Fibroblast of the aortic adventitia (primary cell): ENCODE measurements at places on chromosomes 6 and 20.

GRCh38 chr20:22679197-22679596, 94.8 kb upstream of the FOXA2 start:
- no peak for DNase-seq

DNA sequence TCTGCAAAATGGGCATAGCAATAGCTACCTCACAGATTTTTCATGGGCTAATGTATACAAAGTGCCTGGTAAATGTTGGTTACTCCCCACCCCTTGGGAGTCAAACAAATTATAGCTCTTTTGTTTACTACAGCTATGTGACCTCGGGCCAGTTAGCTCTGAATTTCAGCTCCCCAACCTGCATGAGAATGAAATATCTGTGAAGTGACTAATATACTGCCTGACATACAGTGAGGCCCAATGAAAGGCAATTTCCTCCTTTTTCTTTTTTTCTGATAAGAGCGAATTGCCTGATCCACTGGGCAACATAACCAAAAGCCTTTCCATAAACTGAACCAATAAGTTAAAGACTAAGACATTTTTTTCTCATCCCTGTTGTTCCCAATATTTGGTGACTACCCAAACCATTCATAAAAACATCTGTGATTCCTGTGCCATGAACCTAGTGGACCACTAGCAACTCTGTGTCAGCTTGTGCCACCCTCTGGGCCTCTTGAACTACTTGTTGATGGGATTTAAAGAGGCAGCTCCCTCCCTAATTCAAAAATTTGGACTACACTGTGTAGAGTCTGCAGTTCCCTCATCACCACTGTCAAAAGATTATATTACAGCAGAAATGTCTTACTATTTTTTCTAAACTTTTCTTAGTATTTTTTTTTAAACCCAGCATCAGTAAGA, 91.9 kb upstream of the TMEM30A start:
- peak; percentile 40 for DNase-seq

DNA sequence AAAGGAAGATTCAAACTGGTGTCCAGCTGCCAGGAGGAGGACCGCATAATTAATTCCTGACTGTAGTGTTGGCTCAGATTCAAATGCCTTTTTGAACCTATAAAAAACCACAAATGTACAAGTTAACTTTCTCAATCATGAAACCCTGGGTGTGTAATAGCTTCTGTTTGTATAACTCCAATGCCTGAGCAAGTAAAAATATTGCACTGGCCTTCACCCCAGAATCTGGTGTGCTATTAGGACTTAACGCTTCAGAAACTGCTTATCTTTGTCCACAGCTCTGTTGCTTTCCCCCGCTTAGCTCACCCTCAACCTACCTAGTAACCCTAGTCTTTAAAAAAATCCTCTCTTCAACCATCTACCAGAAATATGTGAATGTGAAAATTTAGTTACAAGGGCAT, 119.1 kb upstream of the MAP7 start:
- DNase-seq: peak; percentile 74

- no peak for DNase-seq
These were observed 50.7 kb upstream of the PLEKHG1 start for GRCh38 chr6:150549007-150549406.

DNA sequence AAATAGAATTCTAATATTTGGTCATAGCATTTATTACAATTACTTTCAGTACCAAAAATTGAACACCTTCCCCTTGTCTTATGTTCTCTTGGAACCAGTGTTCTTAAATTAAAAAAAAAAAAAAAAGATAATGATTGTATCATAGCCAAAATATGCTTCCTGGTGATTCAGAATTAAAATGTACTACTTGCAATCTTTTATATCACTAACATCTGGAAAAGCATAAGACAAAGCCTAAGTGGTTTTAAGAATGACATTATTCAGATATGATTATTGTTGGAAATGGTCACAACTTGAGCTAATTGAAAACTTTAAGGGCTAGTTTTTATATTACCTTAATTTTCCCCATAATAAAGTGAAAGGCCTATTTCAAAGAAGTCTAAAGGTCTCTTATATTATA, 493.3 kb upstream of the MARCKS start:
- DNase-seq: peak; percentile 53

GRCh38 chr6:14974792-14975470, 270.9 kb upstream of the JARID2 start:
- DNase-seq: no peak

GRCh38 chr6:5234874-5235273, 25.9 kb downstream of the LYRM4 start:
- no peak for DNase-seq

DNA sequence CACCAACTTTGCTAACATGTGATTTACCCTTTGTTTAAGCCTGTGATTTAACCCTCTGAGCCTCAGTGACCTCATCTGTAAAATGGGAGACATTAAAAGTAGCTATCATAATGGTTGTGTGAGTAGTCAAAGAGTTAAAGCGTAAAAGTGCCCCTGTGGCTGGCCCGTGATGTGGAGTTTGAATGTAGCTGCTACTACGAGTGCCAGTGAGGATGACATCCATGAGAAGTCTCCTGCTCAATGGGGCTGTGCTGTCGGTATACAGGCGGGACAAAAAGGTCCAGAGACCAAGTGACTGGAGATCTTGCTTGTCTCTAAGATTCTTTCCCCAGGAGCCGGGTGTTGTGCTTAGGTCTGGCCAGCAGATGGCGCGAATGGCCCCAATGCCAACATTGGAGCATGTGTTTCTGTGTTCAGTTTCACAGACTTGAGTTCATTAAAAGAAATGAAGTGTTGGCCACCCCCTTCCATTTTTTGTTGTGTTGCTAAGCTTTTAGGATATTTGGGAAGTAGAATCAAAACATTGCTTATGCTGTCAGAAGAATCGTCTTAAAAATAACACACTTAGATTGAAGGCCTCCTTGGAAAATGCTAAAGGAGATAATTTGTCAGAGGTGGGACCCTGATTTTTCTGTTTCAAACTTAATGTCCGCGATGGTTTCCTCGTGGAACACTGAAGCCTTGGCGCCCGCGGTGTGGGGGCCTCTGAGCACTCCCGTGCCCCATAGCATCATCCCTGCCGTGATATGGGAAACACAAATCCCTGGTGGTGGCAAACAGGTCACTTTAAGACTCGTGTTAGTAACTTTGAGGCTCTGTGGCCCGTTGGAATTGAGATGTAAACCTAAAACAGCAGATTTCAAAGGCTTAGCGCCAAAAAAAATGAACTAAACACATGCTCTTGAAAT, 9.3 kb upstream of the RBM38 start:
- peak; percentile 79 for DNase-seq

- DNase-seq: no peak
These were observed at the start of gene GMEB2 for GRCh38 chr20:63626424-63627128. TSS of gene GMEB2 (minus strand) at chr20:63627101. CDS start at chr20:63619397, 7,704 bp downstream.

- DNase-seq: no peak
These were observed 77.5 kb upstream of the GJE1 start for GRCh38 chr6:142055219-142055618.

GRCh38 chr6:159464816-159465215, 228.2 kb downstream of the SOD2 start:
- peak; percentile 6 for DNase-seq

DNA sequence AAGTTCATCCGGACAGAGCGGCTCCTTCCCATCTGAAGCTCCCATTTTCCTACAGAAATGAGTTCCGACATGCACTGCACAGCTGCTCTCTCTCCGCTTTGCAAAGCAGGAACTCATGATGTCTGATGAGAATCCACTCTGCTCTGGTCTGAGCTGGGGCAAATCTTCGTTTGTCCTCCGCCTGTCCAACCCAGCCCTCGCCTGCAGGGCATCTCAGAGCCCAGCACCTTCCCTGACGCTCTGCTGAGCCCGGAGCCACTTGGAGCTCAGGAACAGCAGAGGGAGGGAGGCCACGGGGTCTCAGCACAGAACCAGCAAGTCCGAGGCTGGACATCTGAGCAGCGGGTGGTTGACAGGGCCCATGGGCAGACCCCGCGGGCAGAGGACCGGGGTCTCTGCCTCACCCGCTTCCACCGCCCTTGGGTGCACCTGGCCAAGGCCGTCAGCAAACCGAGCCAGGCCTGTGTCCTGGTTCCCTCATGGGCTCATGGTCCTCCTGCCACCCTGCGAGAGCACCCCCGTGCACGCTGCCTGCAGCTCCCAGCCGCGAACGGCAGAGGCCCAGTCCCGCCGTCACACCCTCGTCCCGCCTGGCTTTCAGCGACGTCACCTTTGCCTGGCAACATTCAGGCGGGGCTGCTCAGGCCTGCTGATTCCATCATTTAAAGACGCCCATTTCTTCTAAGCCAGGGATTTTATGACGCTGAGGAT, 78.5 kb upstream of the BHLHE23 start:
- no peak for DNase-seq

GRCh38 chr6:160278311-160278710, 19.7 kb upstream of the SLC22A2 start:
- no peak for DNase-seq

DNA sequence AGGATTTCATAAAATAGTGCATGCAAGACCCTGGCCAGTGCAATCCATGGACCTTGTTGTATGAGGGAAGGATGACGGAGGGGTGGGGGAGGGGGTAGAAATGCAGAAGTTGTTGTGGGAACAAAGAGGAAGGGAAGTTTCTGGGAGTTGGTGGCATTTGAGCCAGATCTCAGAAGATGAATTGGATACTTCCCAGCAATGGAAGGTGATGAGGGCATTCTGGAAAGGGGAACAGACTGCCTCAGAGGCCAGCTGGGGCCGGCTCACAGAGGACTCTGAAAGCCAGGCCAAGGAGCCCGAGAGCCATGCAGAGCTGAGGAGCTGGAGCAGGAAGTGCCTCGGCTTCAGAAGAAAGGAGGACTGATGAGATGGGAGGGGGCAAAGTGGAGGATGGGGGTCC, 2.7 kb downstream of the TMEM74B start:
- no peak for DNase-seq

- DNase-seq: no peak
These were observed 1956.6 kb upstream of the DEFB115 start for GRCh38 chr20:29300579-29301551.

DNA sequence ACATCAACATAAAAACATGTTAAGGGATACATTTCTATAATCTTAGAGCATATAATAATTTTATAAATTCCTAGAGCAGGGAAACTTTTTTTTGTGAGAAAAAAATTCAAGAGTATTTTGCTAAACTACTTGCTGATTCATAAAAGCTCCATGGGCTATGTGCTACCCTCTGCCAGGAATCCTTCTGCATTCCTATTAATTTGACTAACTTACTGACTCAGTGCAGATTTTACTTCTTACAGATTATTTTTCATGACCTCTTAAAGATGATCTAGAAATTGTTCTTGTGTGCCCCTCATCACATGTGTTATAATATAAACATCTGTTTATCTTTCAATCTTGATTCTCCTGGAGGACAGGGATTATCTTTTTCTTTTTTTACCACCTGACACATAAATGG, 5.7 kb downstream of the VTA1 start:
- peak; percentile 73 for DNase-seq

GRCh38 chr6:8750627-8751026, 315.3 kb upstream of the SLC35B3 start:
- no peak for DNase-seq

- no peak for DNase-seq
These were observed 41.1 kb downstream of the EZR start for GRCh38 chr6:158778005-158778527.

DNA sequence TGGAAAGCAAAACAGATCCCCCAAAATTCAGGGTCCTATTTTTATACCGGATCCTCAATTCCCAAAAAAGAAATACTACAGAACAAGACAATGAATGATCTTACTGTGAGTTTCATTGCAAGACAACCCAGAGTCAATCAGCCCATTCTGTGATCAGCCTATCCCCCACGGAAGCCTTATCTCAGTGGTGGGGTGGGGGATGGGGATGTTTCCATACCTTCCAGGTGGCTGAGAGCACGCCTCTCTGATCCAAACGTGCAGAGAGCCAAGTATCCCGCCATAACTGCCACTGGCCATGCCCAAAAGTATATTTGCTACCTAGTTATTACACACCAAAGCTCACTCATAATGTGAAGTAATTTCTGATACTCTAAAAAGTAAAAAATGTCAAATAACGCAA, 15.1 kb downstream of the WFDC2 start:
- no peak for DNase-seq

DNA sequence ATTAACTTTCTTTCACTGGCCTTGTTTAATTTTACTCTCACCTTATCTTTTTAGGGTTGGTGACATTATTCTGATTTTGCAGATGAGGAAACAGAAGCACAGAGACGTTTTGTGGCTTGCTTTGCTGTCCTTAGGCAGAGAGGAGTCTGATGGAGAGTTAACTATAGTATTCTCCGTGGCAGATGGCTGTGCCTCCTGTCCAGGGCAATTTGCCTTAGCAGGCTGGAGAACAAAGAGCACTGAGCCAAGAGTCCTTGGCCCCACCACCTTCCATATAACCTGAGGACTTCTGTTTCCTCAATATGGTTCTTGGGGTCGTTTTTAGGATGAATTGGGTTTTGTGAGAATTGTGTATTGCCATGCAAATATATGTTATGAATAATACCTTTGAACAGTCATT, 71.4 kb upstream of the BACH2 start:
- no peak for DNase-seq

GRCh38 chr6:32046450-32047083, 8.4 kb downstream of the CYP21A2 start:
- peak; percentile 22 for DNase-seq

- no peak for DNase-seq
These were observed 16.6 kb downstream of the HRH3 start for GRCh38 chr20:62203378-62204030.

- DNase-seq: no peak
These were observed 582.1 kb upstream of the JAG1 start for GRCh38 chr20:11255860-11256259.

- DNase-seq: peak; percentile 79
These were observed 8.7 kb upstream of the RPP40 start for GRCh38 chr6:5012519-5012918.

GRCh38 chr6:2760882-2761842, 4.0 kb upstream of the WRNIP1 start:
- DNase-seq: no peak

DNA sequence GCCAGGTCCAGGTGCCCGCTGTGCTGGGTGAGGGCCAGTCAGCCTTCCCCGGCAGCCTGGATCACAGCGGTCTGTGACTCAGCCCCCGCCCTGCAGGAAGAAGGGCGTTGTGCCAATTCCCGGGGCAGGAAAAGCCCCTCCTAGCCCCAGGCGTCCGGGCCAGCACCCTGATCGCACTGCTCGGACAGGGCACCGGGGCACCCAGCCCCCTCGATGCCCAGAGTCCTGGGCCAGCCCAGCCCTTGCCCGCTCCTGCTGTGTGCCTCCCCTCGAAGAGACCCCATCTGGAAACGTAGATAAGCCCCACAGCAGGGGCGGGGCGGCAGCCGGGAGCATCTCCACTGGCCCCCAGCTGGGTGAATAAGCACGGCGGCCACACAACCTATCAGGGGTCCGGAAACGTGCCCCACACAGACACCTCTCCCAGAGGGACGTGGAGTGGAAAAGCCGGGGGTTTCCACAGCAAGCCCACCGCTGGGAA, 9.9 kb downstream of the LAMA5 start:
- peak; percentile 72 for DNase-seq

GRCh38 chr6:142195862-142196541, 48.9 kb downstream of the VTA1 start:
- DNase-seq: peak; percentile 4
